ENCODE measurements at places on chromosomes 2 and 18.

DNA sequence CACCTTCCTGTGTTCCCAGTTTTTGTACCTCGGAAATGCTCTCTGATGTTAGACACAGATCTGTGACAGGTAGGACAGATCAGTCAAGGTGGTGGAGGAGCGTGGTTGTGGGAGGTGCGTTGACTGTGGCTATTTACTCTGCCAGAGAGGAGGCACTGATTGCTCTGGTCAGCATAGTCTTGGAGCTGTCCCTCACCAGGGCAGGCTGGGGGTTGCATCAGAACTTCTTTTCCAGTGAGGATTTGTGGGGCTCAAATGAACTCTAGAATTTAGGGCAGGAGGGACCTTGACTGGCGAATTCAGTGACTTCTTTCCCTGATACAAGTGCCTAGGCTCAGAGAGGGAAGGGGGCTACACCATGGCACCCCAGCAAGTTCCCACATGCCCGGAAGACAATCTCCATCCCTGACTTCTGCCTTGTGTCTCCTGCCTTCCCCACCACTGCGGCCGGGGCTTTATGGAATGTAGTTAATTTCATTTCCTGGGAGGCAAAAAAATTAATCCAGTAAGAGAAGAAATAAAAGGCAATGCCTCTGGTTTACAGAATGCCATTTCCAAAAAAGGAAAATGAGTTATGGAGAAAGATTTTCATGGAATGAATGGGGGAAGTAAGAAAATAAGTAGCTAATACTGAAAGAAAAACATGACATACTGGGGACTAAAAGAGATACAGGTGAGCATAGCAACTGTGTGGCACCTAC is 26.1 kb downstream of the NIFK start:
- DNase-seq, result no peak

- DNase-seq, result no peak
Measured at GRCh38 chr2:41910126-41910525, 137.7 kb upstream of the PKDCC start.

DNA sequence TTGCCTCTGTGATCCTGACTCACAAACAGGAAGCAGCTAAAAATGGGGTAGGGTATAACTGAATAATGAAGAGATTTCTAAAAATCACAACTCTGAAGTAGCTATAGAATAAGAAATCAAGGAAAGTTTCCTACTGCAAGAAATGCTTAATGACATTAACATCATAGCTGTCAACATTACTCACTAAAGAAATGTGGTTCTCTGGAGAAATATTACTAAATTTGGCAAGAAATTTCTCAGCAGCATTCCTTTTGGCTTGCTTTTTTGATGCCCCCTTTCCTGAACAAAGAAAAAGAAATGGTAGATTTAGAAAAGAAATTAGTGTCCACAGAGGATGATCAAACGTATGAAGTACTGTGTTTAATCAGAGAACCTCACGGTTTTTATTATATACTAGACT is 9.5 kb downstream of the PRKRA start:
- no peak for DNase-seq

DNA sequence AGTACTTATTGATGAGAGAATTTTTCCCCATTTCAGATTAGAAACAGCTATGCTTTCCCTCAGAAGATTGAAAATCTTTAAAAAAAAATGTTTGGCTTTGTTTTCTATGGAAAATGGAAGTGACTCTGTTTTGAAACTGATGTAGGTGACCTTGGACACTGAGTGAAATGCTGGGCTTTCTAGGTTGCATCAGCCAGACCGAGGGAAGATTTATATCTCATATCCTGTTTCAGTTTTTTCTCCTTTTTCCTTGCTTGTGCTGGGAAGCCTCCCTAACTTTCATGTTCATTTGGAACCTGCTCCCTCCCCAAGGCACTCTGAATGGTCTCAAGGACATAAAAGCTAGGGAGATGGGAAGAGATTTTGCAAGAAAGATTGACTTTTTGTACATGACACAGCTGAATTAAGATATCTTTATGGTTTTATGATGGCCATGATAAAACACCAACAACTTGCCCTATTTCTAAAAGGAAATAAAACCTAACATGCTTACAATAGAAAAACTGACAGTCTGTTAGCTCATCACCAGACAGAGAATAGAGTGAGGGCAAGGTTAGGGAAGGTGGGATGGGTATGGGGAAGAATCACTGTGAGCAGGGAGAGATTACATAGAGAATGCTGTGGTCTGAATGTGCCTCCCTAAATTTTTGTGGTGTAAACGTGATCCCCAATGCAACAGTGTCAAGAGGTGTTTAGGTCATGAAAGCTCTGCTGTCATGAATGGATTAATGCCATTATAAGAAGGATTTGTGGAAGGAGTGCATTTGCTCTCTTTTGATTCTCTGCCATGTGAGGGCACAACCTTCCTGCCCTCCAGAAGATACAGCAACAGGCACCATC is 249.7 kb downstream of the TPGS2 start:
- no peak for DNase-seq

GRCh38 chr18:23998820-23999219 is 15.7 kb upstream of the TTC39C start:
- DNase-seq, result no peak

DNA sequence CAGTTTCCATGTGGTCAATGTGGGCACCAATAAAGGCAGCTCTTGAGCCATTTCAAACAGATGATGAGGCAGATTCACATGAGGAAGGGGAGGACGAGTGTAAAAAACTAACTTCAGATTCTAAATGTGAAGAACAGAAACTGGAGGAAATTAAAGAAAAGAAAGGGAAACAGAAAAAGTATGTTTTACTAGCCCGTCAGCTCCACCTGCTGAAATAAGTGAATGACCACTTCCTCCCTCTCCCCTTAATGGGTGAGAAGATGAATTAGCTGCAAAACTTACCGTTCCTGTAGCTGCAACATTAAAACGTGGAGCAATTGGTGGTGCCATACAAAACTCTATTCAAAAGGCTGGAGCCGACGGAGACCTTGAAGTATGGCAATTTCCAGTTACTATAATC is 203.5 kb downstream of the UXS1 start:
- DNase-seq, result no peak

DNA sequence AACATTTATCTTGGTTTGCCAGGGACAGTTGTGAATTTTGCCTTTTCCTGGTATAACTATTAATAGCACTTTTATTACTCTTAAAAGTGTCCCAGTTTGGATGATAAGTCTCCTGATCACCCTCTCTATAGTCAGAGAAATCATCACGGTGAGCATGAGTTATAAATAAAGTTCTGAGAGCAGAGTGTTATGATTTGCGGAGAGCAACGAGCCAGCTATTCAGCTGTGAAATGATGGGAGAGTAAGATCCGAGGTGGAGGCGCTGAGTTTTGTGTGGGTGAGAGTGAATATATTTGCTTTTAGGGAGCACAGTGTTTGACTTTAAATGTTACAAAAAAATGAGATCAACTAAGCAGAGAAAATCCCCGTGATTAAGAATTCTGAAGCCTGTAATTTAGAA is 179.6 kb downstream of the DSC3 start:
- no peak for DNase-seq

DNA sequence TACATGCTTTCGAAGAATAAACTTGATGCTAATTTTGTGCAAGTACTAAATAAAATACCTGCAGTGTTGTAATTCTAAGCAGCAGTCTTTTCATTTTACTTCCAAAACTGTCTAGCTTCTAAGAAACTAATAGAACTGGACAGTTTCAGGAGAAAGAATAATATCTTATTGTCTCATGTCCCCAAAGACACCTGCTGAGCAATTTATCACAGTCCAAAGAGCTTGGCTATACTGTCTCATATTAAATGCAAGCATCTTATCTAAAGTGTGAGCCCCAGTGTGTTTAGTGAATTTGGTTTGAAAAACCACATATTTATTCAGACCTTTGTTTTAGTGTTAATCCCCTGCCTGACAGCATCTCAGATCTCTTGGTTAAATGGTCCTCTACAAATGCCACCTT is 374.3 kb downstream of the TMX3 start:
- no peak for DNase-seq

DNA sequence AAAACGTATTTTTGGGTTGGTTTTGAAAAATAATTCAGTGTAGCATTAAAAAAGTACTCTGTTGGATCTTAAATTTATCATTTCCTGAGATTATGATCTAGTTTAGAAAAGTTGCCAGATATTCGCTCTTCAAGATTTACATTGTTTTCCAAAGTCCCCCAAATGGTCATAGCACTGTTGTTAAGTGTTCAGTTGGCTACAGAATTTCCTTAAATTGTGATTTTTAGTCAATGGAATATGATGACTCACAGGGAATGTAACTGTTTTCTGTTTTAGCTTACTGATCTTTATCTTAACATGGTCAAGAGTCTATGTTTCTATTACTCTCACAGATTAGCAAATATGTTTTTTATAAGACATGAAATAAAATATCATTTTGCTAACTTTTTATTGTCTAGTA is 23.2 kb downstream of the PLCL1 start:
- no peak for DNase-seq

DNA sequence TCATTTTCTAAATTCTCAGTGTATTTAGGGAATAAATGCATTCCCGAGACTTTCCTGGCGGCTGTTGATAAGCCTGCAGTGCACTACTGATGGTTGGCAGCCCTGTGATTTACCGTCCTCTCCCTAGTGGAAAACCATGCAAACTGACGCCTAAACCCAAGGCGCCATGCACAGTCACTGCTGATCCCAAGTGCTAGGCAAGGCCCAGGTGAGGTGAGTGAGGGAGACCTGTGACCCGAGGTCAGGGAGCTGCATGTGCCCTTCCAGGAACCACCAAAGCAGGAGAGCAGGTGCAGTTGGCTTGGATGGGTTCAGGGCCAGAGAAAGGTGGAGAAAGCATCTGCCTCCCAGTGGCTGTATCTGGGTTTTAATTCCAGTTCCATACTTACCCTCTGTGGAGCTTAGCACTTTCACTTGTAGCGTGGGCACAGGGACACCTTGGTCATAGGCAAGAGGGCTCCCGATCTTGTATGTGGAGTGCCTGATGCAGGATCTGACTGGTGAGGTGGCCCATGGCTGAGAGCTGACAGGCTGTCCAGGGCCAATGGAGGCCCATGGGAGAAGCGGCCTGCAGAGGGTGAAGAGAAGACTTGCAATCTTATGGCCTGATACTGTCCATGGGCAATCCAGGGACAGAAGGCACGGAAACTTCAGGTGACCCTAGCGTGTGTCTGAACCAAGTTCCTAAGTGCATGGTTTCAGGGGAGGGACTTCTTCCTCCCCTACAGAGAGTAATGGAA is 131.3 kb downstream of the SH3RF3 start:
- no peak for DNase-seq

- DNase-seq, result no peak
Measured at GRCh38 chr2:3180082-3180908, 197.3 kb downstream of the EIPR1 start.
